ENCODE measurements at places on chromosomes 11 and 22.

GRCh38 chr11:103993507-103993906 lies 42.9 kb upstream of the DDI1 start:
- DNase-seq: no peak

DNA sequence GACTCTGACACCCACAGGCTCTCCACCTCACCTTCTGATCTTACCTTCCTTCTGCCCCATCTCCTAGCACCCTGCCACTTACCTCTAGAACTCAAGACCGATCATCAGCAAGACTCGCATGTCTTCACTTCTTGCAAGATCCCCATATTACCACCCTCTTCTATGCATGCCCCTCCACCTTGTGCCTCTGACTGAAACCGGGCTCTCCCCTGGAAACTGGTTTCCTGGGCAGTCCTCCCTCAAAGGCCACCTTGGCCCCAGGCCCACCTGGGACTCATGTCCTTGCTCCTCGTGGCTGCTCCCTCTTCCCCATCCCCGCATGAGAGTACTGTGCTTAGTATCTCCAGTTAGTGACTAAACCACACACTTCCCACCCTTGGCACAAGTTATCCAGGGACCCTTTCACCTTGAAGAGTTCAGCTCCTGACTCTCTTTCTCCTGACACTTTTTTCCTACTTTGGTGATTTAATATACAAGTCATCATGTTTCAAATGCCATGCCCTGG lies 136.7 kb downstream of the SPATA19 start:
- no peak for DNase-seq

DNA sequence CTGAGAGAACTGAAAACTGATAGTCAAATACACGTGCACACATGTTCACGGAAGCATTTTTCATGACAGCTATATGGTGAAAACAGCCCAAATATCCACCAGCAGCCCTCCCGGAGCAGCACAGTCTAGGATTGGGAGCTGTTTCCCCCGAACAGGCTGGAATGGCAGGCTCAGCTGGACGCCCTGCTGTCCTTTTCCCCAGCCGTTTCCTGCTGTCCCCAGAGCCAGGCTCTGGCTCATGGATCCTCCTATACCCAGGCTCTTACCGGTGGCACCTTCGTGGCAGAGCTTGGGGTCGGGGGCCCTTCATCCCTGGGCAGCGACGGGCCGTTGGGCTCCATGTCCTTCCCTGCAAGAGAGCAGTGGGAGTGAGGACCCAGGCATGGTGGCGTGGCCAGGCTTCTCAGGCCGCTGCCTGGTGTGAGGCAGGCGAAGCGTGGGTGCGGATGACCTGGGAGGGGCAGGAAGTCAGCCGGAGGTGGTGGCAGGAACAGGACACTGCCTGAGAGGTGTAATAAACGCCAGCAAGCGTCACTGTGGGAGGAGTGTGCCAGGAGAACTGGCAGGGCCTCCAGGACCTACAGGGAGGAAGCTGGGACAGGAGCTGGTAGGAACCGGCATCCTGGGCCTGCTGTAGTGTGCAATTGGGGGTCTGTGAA lies 38.8 kb downstream of the OSBPL5 start:
- DNase-seq: no peak

GRCh38 chr22:49847751-49848689 lies 5.6 kb upstream of the ZBED4 start:
- no peak for DNase-seq

GRCh38 chr11:121282886-121283502 lies 9.6 kb upstream of the SC5D start:
- DNase-seq: no peak

DNA sequence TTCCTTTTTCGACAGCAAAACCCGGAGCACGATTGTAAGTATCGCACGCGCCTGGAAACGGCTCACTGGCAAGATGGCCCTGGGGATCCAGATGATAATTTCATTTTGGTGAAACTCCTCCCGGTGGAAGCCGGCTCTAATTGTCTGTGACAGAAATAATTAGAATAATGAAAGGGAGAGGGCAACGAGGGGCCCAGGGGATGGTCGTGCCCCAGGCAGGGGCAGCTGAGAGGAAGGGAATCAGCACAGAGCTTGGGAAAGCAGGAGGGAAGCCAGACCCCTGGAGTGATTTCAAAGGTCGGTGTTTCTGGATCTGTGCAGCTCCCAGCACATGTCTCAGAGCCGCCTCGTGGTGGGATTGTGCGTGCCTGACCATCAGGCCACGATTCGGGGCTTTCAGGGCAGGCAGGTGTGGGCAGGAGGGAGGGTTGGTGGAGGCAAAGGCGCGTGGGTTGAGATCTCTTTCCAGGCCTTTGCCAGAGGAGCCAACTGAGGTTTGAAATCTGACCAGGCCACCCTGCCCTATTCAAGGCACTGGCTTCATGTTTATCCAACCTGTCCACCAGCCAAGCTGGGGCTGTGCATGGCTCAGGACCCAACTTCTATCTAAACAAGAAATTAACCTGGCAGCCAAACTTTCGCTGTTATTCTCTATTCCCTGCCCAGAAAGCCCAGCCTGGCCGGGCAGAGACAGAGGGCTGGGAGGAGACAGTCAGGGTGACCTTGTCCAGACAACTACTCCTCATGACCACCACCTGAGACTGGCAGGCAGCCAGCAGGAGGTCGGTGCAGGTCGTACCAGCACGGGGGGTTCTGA lies 27.8 kb downstream of the ANO1 start:
- no peak for DNase-seq

GRCh38 chr22:22857607-22858558 lies 29.7 kb upstream of the IGLL5 start:
- DNase-seq: no peak

GRCh38 chr11:22859756-22860155 lies 518 bp downstream of the CCDC179 start:
- DNase-seq: no peak

- DNase-seq: no peak
Observed at GRCh38 chr11:64918017-64918416, 1.0 kb upstream of the ATG2A start.

DNA sequence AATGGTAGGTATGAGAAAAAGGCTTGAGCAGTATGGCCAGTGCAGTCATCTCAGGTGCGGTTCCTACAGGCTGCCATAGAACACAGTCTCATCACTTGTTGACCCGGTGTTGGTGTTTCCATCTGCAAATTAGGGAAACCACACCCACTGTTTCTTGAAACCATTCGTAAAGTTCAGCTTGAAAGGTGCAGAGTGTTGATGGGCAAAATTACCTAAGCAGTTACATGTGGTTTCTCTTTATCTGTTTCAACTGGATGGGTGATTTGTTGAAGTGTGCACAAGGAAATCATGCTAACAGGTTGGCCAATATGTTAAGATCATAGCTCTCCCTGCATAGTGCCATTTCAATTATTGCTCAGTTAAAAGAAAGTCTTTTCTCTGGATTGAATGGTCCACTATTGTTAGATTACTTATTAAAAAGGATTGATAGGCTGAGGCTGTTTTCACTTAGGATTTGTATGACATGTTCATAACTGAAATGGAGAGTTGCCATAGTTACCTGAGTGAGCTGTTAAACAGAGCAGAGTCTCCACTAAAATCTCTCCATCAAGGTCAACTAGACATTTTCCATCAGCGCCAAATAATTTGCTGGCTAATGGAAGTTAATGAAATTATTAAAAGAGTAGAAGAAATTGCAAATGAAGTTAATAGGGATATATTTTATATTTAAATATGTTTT lies 203.1 kb upstream of the MTMR2 start:
- no peak for DNase-seq

DNA sequence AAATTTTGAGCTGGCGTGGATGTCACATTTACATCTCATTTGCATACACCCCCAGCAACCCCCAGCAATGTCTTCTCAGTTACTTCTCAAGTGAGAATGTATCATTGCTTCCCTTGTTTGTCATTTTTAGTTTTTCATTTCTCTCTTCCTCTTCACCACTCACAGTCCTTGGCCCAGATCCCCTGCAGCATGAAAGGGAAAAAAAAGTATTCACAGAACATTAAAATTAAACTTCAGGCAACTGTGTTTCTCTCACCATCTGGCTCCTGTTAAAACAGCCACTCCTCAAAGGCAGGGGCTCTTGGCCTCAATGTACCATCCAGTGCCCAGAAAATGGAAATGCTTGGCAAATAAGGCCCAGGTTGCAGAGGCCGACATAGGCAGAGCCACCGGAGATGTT lies 126.8 kb downstream of the CTNND1 start:
- DNase-seq: no peak

- no peak for DNase-seq
Observed at GRCh38 chr11:11657218-11657955, 35.6 kb upstream of the GALNT18 start.

- DNase-seq: no peak
Observed at GRCh38 chr11:36311926-36312595, 16.0 kb downstream of the PRR5L start.

DNA sequence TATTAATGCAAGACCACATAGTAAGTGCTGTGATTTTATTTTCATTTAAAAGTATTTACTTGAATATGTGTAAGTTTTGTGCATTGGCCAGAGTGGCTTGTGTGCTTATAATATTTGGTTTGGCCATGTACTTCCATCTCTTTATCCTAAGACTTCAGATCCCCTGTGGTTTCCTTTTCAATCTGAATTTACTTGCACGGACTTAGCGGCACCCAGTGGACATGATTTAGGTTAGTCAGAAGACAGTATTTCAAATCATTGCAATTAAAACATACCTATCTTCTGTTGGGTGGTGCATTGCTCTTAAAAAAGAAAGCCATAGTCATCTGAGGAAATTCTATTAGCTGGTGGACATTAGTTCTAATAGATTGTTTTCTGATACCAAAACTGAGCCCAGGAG lies 30.7 kb downstream of the PIWIL4 start:
- no peak for DNase-seq

DNA sequence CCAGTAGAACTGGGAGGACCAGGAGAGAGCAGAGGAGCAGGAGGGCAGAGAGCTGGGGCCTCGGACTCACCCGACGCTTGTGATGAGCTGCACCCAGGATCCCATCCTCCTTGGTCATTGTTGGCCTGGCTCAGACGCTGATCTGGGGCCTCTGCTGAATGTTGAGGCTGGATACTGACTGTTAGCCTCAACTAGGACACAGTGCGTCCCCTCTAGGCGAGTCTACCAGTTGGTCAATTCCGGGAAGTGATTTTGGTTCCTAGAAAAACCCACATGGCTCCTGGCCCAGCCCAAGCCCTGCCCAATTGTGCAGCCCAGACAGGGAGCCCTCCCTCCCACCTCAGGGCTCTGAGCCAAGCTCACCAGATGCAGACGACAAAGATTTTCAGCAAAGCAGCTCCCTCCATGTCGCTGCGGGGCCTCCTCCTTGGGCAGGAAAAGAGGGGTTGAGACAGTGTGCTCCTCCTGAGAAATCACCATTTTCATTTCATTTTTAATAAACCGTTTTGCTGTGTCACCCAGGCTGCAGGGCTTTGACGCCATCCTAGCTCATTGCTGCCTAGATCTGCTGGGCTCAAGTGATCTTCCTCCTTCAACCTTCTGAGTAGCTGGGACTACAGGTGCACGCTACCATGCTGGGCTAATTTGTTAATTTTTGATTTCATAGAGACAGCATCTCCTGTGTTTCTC lies at the start of gene APOL4:
TSS of gene APOL4 (minus strand) at position 180 of the 690 bp plus-strand sequence. CDS start at position 105, 75 bp downstream.
- no peak for DNase-seq

GRCh38 chr22:44045145-44045544 lies 21.0 kb downstream of the PARVB start:
- no peak for DNase-seq

DNA sequence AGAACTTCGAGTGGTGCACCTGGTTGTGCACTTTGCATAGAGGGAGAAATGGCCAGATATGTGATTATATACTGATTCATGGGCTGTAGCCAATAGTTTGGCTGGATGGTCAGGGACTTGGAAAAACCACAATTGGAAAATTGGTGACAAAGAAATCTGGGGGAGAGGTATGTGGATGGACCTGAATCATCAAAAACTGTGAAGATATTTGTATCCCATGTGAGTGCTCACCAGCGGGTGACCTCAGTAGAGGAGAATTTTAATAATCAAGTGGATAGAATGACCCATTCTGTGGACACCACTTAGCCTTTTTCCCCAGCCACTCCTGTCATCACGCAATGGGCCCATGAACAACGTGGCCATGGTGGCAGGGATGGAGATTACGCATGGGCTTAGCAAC lies 48.0 kb upstream of the NARS2 start:
- no peak for DNase-seq

DNA sequence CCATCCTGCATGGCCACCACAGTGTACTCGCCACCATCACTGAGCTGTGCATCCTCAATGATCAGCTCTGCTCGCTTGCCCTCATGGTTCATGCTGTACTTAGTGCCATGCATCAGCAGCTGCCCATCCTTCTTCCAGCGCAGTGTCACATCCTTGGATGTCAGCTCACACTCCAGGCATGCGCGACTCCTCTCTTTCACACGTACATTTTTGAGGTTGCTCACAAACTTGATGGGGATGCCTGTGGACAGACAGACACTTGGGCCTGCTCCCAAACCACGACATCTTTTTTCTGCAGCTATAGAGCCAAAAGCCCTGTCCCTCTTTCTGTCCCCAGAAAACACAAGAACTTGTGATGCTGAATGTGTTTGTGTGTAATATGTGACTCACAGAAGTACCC lies 10.5 kb downstream of the IGSF22 start:
- DNase-seq: no peak

- no peak for DNase-seq
Observed at GRCh38 chr11:10305262-10305963, 540 bp downstream of the ADM start.

- DNase-seq: no peak
Observed at GRCh38 chr11:116731097-116731761, 41.6 kb downstream of the BUD13 start.

DNA sequence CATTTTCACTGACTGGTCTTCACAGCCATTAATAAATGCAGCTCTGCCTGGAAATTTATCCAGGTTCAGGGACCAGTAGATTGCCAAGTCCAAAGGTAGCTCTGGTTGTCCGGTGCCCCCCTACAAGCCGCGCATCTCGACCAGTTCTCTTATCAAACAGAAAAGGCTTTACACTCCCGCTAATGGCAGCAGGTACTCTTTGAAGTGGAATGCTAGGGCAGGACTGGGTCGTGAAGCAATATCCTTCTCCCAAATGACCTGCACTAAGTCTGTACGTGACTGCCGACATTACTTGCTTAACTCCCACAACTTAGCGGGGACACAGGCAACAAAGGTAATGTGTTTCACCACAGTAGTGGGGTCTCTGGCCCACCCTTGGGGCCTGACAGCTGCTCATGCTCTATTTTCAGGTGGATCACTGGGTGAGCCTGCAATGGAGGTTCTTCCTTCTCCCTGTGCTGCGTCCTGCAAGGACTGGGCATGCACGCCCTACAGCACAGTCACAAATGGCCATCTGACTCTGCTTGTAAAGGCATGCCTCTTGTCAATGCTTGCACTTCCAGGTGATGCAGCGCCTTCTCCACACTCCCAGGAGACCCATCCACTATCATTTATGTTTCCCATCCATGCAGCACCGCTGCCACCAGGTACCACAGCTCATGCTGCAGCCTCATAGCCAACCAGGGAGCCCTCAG lies 96.1 kb upstream of the CTSC start:
- DNase-seq: no peak

- no peak for DNase-seq
Observed at GRCh38 chr11:103488031-103488461, 378.8 kb downstream of the DYNC2H1 start.

GRCh38 chr11:46664612-46665011 lies 35.8 kb downstream of the ARHGAP1 start:
- no peak for DNase-seq

Data from stimulated activated CD4-positive, alpha-beta T cell treated with anti-CD3 and anti-CD28 coated beads, Interleukin-1b, Interleukin-23, amount 100 ng/mL, for 24 hours (primary cell).